Activated T-cell treated with anti-CD3 and anti-CD28 coated beads, Interleukin-2, amount 50 U/mL, for 24 hours (primary cell): ENCODE measurements at places on chromosomes 2 and 18.

DNA sequence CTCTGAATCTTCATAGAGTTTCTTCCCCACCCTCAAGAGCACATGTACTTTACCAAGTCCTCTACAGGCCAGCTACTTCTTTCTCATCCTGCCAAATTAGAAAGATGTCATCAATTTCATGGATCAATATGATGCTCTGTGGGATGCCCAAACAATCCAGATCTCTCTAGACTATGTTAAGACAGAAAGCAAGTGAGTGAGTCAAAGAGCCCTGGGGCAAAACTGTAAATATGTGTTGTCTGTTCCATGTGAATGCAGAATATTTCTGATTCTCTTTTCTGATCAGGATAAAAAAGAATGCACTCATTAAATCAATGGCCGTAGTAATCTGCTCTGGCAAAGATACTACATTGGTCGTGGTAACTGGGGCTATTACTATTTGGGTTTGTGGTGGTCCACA is 53.1 kb upstream of the ROCK2 start:
- DNase-seq: no peak

- DNase-seq: no peak
Measured at GRCh38 chr2:109242654-109243331, 113.8 kb downstream of the SH3RF3 start.

DNA sequence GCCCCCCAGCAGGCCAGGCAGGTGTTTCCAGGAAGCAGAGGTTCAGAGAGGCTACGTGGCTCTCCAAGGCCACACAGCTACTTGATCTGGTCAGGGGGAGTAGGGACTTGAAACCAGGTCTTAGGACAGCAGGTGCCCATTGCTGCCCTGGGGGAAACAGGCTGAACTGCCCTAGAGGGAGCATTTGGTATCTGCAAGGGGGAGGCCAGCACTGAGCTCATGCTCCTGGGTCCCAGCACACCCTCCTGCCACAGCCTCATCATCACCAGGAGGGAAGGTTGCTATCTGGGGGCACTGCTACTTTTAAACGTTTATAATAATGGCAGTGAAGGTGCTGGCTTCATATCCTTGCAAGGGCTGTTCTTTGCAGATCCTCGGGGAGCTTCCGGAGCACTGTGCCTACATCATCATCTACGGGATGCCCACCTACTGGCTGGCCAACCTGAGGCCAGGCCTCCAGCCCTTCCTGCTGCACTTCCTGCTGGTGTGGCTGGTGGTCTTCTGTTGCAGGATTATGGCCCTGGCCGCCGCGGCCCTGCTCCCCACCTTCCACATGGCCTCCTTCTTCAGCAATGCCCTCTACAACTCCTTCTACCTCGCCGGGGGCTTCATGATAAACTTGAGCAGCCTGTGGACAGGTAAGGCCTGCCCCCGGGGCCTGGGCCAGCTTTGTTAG is 36.1 kb downstream of the ABCG8 start:
- DNase-seq: no peak

GRCh38 chr2:15811367-15811766 is 129.0 kb upstream of the MYCN start:
- DNase-seq: no peak

DNA sequence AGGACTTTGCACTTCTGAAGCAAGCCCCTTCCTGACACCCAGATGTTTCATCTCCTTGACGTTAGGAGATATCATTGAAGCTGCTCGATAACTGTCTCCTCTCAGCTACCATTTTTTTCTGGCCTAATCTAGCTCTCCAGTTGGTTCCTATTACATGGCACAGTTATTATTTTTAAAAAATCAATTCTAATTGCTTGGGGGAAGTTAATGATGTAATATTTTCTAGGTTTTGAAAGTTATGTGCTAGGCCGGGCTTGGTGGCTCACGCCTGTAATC is 22.5 kb upstream of the RAB31 start:
- DNase-seq: no peak

DNA sequence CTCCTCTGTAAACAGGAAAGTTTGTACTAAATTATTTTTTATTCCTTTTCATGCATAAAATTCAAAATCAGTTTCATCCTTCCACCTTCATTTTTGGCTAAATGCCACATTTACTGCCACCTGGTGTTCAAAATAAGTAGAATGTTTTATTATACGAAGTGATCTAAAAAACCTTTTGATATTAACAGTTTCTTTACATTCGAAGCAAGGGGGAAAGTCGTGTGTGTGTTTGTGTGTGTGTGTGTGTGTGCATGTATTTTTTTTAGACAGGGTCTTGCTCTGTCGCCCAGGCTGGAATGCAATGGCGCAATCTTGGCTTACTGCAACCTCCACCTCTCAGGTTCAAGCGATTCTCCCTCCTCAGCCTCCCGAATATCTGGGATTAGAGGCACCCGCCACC is 9.0 kb upstream of the SCN9A start:
- DNase-seq: no peak

DNA sequence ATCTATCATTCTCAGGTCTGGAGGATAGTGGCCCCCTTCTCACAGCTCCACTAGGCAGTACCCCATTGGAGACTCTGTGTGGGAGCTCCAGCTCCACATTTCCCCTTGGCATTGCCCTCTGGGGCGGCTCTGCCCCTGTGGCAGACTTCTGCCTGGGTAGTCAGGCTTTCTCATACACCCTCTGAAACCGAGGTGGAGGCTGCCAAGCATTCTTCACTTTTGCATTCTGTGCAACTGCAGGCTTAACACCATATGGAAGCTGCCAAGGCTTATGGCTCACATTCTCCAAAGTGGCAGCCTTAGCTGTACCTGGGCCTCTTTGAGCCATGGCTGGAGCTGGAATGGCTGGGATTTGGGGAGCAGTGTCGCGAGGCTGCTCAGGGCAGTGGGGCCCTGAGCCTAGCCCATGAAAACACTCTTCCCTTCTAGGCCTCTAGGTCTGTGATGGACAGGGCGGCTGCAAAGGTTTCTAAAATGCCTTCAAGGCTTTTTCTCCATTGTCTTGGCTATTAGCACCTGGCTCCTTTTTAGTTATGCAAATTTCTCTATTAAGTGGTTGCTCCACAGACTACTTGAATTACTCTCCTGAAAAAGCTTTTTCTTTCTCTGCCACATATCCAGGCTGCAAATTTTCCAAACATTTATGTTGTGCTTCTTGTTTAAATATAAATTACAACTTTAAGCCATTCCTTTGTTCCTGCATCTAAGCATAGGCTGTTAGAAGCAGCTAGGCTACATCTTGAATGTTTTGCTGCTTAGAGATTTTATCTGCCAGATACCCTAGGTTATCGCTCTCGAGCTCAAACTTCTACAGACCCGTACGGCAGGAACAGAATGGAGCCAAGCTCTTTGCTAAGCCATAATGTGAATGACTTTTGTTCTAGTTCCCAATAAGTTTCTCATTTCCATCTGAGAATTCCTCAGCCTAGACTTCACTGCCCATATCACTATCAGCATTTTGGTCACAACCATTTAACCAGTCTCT is 206.5 kb downstream of the CPS1 start:
- DNase-seq: no peak

DNA sequence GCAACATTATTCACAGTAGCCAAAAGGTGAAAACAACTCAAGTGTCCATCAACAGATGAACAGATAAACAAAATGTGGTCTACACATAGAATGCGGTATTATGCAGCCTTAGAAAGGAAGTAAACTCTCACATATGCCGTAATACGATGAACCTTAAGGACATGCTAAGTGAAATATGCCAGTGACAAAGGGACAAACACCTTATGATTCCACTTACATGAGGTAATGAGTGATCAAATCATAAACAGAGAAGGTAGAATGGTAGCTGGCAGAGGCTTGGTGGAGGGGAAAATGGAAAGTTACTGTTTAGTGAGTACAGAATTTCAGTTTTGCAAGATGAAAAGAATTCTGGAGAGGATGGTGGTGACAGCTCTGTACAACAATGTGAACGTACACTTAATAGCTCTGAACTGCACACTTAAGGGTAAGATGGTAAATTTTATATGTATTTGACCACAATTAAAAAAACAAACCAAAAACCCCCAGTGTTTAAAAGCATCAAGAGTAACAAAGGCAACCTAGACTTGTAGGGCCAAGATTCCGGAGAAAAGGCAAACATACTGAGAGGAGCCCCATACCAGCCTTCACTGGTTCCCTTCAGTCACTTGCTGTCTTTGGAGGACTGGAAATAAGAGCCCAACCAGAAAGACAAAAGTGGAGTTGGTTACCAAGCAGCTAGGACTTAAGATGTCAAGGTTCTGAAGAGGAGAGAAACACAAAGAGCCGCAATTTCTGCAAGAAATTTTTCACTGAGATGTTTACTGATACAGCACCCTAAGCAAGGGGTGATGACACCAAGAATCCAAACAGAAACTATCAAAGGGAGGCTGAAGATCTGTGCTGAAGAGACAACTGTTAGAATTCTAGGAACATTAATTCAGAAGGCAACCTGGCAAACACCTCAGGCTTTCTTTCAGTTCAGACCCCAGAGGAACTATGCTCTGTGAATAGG is 61.3 kb downstream of the CUL3 start:
- no peak for DNase-seq

GRCh38 chr2:213696442-213696841 is 412.2 kb downstream of the SPAG16 start:
- no peak for DNase-seq

DNA sequence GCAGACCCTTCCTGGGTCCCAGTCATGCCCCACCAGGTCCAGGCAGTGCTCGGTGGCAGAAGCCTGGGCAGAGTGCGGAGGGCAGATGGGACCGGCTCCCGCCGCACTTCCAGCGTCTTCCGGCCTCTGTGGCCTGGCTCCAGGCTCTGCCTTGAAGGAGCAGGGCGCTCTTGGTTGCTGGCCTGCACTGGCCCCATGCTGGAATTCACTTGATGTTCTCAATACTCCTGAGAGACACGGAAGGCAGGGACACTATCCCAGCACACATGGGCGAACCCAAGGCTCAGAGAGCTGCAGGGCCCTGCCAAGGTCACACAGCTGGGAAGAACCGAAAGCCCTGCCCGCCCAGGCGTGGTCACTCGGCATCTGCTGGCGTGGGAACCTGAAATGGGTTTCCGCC is 87.6 kb upstream of the ODC1 start:
- no peak for DNase-seq

DNA sequence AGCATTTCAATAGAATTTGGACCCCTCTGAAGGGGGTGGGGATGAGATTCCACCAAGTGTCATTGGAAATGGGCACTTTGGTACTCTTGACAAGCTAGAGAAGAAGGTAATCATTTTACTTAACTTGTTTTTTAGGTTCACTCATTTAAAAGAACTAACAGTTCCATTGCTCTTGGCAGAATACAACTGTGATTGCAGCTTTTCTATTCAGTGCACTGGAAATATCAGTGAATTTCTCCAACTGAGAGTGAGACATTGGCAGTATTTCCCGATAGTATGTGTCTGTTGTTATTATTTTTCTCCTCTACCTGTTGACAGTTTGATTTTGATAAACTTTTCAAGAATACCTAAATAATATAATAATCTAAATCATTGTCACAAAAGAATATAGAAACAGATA is 1356.7 kb upstream of the NXPH2 start:
- no peak for DNase-seq

GRCh38 chr2:200575957-200576356 is 9.9 kb upstream of the AOX1 start:
- DNase-seq: no peak

- no peak for DNase-seq
Measured at GRCh38 chr2:188598551-188598950, 306.9 kb downstream of the GULP1 start.

DNA sequence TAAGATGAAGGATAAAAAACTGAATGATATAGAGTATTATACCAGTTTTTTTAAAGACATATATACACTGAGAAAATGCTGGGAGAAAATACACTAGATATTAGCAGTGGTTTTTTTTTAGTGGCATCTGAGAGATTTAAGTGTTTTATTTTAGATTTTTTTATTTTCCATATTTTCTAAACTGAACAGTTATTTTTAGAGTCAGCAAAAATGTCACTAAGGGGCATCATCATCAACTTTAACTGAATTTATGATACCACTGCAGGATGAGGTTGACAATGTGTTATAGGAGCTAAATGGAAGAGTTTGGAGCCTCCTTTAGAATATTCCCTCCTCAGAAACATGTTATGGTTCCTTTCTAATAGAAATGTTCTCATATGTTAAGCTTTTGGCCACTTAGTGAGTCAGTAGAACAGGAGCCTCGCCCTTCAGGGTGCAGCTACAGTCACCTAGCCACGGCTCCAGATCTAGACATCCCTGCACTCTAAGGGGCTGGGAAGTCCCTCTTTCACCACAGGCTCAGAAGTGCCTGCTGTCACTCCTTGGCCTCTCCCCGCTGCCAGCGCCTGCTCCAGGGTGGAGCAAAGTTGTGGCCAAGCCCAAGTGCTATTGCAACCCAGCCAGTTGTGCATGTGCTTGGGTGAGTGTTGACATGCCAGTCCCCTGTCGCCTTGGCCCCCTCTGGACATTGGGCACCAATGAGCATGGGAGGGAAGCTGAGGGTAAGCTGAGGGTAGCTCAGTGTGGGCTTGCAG is 210.7 kb upstream of the RASGRP3 start:
- no peak for DNase-seq

GRCh38 chr2:486371-486770 is 190.8 kb downstream of the TMEM18 start:
- DNase-seq: no peak

DNA sequence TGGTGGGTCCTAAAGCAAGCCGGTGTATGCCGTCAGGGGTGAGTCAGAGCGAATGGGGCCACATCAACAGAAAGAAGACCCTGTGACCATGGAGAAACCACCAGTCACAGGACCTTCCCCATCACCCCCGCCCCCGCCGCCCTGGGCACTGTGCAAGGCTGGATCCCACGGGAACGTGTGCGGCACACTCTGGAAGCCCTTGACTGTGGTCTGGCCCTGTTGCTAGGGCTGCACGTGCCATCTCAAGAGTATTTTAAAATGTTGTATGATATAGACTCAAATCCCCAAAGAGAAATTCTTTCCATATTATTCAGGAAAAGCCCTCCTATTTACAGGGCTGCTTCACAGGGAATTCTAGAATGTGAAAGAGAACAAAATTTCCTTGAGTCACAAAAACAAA is 174.8 kb downstream of the BCL2 start:
- DNase-seq: no peak

- no peak for DNase-seq
Measured at GRCh38 chr18:79416022-79416676, 20.4 kb downstream of the NFATC1 start.

- DNase-seq: no peak
Measured at GRCh38 chr18:12774982-12775381, 72.1 kb downstream of the PSMG2 start.

DNA sequence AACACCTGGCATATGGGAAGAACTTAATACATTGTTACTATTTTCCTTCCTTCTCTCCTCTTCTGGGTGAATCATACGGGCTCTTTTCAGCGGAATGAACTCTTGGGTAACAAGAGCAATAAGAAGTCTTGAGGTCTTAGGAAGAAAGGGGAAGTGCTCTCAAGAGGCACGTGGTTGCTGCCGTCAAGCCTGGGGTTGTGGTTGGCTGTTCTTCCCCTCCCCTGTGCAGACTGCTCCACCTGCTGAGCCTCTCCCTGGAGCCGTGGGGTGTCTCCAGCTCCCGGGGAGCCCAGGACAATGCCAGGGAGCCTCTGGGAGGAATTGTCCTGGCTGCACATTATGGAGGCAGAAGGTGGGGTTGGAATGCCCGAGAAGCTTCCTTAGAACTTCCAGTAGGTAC is 19.4 kb downstream of the TOGARAM2 start:
- DNase-seq: no peak
